ENCODE measurements at places on chromosomes 7 and 10.

DNA sequence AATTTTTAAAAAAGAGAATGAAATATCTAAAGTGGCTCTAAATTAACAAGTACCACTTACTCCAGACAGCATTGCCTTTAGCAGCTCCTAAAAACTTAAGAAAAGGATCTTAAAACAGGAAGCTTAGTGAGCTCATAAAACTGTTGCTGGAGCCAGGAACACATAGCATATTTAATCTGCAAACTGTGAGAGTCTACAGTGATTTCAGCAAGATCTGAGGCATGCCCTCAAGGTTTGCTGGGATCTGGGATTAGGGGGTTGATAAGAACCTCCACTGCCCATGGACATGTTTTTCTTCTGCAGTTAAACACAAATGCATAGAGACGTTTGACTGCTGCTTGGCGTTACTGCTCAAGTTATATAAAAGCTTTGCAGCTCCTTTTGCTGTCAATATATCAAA is 3.8 kb downstream of the GLI3 start:
- peak; percentile 56 for DNase-seq

DNA sequence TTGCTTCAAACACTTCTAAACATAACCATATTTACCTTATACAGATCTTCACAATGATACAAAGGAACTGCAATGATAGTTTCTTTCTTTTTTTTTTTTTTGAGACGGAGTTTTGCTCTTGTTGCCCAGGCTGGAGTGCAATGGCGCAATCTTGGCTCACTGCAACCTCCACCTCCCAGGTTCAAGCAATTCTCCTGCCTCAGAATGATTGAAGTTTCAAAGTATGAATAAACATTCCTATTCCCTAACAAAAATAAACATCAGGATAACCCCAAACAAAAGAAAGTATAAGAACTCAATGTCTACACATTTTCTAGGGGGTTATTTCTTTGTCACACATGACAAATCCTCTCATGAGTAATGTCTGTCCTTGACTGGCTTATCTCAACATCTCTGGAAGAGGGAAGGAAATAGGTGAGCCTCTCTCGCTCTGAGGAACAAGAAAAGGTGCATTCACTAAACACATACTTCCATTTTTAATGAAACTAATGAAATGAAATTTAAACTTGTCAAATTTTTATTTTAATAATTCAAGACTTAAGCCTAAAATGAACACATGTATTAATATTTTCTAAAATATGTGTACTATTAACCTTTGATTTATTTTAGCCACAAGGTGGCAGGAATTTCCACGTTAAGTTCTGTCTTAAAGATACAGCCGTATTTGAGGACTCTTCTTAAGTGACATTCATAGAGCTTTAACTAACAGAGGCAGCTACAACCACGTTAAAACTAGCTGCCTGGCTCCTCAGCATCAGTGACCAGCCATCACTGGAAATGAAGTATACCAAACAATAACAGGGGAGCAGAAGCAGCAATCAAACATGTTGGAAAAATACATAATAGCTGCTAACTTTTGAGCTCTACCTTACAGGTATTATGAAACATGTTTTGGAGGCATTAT is 58.3 kb downstream of the MALSU1 start:
- peak; percentile 34 for DNase-seq

DNA sequence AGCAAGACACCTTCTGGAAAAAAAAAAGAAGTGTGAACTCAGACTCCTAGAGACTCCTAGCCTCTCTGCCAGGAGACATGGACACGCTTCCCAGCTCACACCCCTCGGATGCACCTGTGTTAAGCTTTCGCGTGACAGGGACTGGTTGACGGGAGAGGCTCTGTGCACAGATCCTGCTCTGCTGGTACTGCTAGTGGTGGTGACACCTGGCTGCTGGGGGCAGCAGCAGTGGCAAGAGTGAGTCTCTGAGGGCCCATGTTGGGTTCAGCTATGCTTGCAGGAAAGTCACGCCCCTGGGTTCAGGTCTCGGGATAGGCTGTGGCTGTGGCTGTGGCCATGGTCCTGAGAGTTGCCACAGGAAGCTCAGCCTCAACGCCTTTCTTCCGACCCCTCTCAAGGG is 81.1 kb downstream of the XRCC2 start:
- no peak for DNase-seq

GRCh38 chr7:7956531-7957128 is 12.0 kb upstream of the GLCCI1 start:
- DNase-seq: peak; percentile 82

- DNase-seq: no peak
Observed at GRCh38 chr10:12564173-12564572, 214.8 kb downstream of the CAMK1D start.

DNA sequence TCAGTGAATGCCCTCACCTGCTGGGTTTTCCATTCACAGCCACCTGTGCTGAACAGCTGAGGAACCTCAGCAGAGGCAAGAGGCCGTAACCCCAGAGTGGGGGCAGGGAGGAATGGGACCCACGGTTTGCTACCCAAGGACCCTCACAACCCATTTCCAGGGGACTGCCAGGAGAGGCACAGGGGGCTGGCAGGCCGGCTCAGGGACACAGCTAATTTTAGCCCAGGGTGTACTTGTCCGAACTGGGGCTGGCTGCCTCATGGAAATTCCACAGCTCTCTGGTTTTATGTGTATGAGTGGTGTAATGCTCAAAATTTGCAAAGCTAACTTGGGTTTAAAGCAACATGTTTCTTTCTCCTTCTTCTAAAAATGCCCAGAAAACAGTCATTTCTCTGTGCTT is 42.2 kb downstream of the MINDY4 start:
- peak; percentile 23 for DNase-seq

DNA sequence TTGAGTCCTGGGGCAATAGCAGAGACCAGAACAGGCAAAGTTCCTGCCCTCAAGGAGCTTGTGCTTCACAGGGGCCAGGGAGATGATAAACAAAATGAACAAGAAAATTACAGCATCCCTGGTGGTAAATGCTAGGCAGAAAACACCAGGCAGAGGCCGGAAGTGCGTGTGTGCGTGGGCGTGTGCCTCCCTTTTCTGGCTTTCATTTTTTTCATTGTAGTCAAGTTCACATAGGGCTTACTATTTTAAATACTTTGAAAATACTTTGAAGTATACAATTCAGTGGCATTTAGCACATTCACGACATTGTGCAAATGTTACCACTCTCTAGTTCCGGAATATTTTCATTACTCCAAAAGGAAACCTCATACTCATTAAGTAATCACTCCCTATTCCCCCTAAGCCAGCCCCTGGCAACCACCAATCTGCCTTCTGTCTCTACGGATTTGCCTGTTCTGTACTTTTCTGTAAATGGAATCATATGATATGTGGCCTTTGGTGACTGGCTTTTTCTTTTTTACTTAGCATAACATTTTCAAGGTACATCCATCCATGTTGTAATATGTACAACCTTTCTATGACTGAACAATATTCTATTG is 88.1 kb upstream of the PDCD4 start:
- DNase-seq: peak; percentile 26

- peak; percentile 10 for DNase-seq
Observed at GRCh38 chr7:28433699-28434219, 21.4 kb downstream of the CREB5 start.

- DNase-seq: no peak
Observed at GRCh38 chr7:131122394-131122793, 205.3 kb upstream of the MKLN1 start.

DNA sequence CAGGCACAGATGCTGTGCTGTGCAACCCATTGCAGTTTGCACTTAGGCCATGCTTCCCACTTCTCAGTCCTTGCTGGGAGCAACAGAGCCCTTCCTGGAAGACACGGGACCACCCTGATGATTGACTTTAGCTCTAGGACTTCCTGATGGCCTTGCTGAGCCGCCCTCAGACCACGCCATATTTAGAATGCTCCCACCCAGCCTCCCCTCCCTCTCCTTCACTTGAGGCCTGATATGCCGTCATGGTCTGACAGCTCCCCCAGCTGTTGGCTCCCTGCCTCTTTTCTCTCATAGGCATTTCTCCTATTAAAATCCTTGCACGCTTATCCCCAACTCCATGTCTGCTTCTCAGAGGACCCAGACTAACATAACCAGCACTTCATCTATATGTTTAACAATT is 29.4 kb upstream of the GATAD1 start:
- DNase-seq: no peak

DNA sequence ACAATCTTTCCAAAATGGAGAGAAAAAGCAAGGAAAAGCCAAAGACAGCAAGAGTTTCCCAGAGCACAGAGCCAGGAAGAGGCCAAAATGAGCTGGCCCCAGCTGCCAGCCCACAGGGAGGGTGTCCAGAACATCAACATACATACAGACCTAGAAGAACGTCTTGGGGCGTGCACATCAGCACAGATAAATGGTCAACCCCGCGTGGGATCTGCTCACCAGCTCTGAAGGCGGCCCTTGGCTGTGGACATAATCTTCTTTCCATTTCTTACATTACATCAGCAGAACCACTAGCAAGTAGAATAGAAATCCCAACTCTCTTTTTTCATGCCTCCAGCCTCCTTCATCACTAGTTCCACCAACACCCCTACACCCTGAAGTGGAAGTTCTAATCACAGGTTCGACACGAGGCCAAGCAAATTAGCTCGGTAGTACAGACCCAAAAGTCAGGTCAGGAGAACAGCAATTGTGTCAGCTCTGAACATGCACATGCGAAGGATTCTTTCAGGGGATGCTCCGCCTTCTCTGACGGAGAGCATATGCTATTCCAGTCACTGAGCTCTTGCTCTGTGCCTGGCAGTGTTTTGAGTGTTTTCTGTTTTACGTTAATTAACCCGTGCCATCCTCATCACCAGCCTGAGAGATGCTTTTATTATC is 16.4 kb downstream of the SH3PXD2A start:
- DNase-seq: no peak

DNA sequence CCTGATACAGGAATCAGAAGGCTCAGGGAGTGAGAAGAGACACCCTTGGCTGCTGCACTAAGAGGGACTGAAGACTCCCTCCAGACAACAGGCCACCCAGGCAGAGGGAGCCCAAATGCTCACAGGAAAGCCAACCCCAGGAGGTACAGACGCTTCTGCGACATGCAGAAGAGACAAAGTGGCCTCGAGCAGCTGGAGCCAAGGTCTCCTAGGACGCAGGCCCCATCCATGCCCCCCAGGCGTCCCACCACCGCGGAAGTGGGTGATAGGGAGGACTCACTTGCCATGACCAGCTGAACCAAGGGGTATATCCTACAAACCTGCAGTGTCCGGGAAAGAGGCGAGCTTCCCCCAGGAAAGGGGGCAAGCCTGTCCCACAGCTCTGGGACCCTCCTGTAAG is 56.9 kb downstream of the CTBP2 start:
- DNase-seq: no peak

GRCh38 chr10:45547207-45547606 is 125.4 kb downstream of the ZFAND4 start:
- no peak for DNase-seq

GRCh38 chr10:36007369-36007768 is 365.3 kb upstream of the FZD8 start:
- DNase-seq: no peak

GRCh38 chr7:2269991-2270460 is 28.0 kb downstream of the NUDT1 start:
- DNase-seq: peak; percentile 50

DNA sequence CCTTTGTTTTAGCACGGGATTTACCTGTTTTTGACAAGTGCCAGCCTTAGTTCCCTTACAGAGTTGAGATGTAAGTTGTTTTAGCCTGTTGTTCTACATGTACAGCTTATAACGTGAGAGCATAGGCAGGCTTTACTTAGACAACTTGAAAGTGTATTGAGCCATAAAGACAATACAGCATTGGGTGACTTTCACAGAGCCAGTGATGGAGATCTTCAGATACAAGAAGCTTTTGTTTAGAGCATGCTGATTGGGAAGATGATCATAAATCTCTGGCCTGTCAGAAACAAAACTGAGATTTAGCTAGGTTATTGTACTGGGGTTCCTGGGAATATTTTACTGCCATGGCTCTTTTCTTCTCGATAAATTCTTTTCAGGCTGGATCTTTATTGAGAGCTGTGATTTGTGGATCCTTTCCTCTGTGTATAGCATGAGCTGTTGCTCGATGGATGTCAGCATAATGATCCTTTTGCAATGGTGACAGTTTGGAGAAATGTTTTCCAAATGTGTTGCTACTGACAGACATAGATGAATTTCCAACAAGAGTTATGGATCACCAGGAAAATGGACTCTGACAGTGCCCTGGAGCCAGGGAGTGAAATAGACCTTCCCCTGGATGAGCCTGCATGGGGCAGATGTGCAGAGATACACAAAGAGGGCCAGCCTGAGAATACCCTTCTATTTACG is 30.2 kb downstream of the LHFPL3 start:
- no peak for DNase-seq

DNA sequence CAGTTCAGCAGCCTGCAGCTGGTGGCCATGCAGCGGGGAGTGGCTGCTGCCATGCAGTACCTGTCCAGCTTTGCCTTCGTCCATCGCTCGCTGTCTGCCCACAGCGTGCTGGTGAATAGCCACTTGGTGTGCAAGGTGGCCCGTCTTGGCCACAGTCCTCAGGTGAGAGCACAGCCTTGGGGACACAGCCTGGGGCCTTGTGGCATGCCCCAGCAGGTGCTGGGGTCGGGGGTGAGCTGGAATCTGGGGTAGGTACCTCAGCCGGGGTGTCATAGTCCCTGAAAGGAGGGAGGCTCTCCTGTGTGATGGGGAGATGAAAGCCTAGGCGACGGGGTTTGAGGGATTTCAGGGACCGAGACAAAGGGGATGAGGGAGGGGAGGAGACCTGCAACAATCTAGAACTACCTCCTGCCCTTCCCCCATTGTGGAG is 14.1 kb downstream of the EPHB6 start:
- DNase-seq: no peak

DNA sequence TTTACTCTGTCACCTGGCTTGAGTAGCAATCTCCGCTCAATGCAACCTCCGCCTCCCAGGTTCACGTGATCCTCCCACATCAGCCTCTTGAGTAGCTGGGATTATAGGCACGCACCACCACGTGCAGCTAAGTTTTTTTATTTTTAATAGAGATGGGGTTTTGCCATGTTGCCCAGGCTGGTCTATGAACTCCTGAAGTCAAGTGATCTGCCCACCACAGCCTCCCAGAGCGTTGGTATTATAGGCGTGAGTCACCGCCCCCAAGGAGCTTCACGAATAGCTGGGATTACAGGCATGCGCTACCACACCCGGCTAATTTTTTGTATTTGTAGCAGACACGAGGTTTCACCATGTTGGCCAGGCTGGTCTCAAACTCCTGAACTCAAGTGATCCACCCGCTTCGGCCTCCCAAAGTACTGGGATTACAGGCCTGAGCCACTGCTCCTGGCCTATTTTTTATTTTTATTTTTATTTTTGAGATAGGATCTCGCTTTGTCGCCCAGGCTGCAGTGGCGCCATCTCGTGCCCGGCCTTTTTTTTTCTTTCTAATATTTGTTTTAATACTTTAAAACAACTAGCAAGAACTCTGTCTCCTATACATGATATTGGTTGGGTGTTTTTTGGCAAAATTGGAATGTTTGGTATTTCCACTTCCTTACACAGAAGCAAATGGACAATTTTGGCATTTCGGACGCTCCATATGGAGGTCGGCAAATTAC is 1.1 kb downstream of the EFCAB10 start:
- DNase-seq: peak; percentile 36

DNA sequence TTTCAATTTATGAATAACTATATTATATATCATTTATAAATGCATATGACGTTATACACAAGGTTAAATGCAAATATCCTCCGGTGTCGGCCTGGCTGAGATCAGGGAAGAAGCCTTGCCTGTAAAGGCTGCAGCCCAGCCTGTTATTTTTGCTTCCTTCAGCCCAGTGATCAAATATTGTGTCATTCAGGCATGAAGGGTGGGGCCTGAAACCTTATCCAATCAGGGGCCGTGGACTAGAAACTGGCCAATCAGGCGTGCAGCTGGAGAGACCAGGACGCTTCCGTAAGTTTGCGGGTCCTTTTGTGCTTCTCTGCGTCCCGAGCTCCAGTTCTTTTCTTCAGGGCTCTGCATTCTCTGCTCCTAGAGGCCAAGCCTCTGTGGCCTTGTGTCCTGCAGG is at the start of gene ZNF722:
TSS of gene ZNF722 (plus strand) at position 301 of the 400 bp plus-strand sequence. CDS start 113 bp downstream, outside the sequence.
- no peak for DNase-seq

Measured in EH (cell line).